Mammary epithelial cell (primary cell): ENCODE measurements at places on chromosomes 13 and 19. TPM values are rescaled to one million over a fixed set of nuclear protein-coding genes. Genes with fewer than 3 reads are reported as not detected.

The DMPK gene
- 9.8 TPM for polyA plus RNA-seq

The ERICH4 gene
- polyA plus RNA-seq = not detected

The CLEC11A gene
- 3.3 TPM for polyA plus RNA-seq

The ARRDC5 gene
- not detected for polyA plus RNA-seq

The ATXN8OS gene
- not detected for polyA plus RNA-seq

The GDF15 gene
- 21.2 TPM for polyA plus RNA-seq

The IL4I1 gene
- 0.12 TPM for polyA plus RNA-seq
